Muscle of arm (tissue), 14 donors: ENCODE measurements at places on chromosomes 2 and 18. TPM values are rescaled to one million over a fixed set of nuclear protein-coding genes. Genes with fewer than 3 reads are reported as not detected.

- DNase-seq, result no peak
These were observed 2.3 kb upstream of the MAL start for GRCh38 chr2:95023222-95023597.

ERFE gene
- 13.7 TPM for polyA plus RNA-seq

SIX2 gene
- polyA plus RNA-seq, result 5.2 TPM

SRD5A2 gene
- polyA plus RNA-seq, result 0.08 TPM

EMILIN1 gene
- 80.8 TPM for polyA plus RNA-seq

- DNase-seq, result no peak
These were observed 124.4 kb downstream of the ZBTB7C start for GRCh38 chr18:48284743-48285142.

FOXD4L1 gene
- polyA plus RNA-seq, result 1.9 TPM

GRCh38 chr2:44883356-44883755 lies 58.1 kb upstream of the SIX3 start:
- no peak for DNase-seq

GRCh38 chr18:48459465-48459864 lies 50.3 kb upstream of the ZBTB7C start:
- DNase-seq, result no peak

GRCh38 chr2:70817284-70817954 lies 3.0 kb downstream of the CLEC4F start:
- DNase-seq, result no peak

RGPD5 gene
- polyA plus RNA-seq, result 34.8 TPM

DNA sequence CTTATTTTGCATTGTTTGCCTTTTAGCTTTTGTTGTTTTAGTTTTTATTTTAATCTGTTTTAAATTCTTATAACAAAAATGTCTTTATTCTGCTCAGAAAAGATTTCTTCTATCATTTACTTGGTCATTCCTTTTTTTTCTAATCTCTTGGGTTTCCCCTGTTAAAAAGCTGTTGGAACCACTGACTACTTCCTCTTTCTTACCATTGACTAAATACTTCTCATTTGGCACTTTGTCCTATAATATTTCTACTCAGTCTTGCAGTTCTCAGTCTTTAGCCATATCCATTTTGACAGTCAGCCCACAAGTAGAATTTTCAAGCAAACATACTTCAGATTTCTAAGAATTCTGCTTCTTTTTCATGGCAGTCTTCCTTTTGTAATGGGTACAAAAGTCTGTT lies 567.2 kb downstream of the SATB2 start:
- no peak for DNase-seq

DNA sequence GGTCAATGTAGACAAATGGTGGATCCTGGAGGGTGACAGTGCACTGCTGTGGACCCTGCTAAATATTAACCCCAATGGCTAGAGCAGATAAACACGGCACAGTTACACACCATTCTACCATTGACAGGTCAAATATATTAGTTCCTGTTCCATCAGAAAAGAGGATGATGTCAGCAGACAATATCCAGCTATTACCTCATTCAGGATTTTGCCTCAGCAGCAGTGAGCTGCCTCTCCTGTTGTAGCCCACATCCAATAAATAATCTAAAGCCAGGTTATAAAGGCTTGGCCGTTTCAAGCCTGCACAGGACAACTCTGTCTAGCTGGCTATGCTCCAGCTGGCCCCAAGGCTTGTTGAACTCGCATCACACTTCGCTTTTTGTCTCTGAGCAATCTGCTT lies 31.6 kb upstream of the NETO1 start:
- DNase-seq, result no peak

DNA sequence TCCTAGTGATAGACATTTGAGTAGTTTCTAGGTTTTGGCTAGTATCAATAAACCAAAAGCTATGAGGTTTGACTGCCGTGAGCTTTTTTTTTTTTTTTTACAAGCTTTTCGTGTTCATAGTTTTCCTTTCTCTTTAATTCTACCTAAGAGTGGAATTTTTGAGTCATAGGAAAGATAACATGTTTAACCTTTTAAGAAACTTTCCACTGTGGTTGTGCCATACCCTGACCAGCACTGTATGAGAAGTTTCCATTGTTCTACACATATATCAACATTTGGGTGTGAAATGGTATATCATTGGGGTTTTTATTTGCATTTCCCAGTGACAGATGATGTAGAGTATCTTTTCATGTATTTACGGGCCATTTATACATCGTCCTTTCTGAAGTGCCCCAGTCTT lies 31.7 kb downstream of the UBE2F start:
- DNase-seq, result no peak
